Stimulated activated CD4-positive, alpha-beta T cell treated with anti-CD3 and anti-CD28 coated beads, TNF-alpha, amount 100 ng/mL, for 48 hours (primary cell): ENCODE measurements at places on chromosomes 7 and 10.

- DNase-seq = no peak
These were observed 68.9 kb downstream of the PFKFB3 start for GRCh38 chr10:6271663-6272062.

- no peak for DNase-seq
These were observed 185.2 kb downstream of the DYNC1I1 start for GRCh38 chr7:95957510-95957909.

- DNase-seq = peak; percentile 75
These were observed 2.4 kb downstream of the CDK6 start for GRCh38 chr7:92833766-92834506.

DNA sequence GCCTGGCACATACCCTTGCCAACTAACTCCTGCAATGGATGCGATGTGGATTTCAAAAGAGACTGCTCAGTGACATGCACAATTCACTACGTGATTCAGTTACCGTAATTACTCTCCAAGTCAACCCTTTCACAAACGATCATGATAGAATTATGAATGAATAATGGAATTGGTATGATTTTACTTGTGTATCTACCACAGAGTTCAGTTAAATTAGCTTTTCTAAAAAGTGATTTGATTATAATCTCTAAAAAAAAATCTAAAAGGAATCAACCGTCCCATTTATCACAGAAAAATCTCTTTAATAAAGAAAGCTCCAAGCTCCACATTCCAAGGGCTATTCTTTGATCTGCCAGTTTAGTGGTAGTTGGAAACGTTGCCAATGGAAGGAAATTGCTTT is 30.4 kb upstream of the RSU1 start:
- no peak for DNase-seq

GRCh38 chr10:5529702-5530411 is 5.1 kb downstream of the CALML3 start:
- DNase-seq = no peak

DNA sequence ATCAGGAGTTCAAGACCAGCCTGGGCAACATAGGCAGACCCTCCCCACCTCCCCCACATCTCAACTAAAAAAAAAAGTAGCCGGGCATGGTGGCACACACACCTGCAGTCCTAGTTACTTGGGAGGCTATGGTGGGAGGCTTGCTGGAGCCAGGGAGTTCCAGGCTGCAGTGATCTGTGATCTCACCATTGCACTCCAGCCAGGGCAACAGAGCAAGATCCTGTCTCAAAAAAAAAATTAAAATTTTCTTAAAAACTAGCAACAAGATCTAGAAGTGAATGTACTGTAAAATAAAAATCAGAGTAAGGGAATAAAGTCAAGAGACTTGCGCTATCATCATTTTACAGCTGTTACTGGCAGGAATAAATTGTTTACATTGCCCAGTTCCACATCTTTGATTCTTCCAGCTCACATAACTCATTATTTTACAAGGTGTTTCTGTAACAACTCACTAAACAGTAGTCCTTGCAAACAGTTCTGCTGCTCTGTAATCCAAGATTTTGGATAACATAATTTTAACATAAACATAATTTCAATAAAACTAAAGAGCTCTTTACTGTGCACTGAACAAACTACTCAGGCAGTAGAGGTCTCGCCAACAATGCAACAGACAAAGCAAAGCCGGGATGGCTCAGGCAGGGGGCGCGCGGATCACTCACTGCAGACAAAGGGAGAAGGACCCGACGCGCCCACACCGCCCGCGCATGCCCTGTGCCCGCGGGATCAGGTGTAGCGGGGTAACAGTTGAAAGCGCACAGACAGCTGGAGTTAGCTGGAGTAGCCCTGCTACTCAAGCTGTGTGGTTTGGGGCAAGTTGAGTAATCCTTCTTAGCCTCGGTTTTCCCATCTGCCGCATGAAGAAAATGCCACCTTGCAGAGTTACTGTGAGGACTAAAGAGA is 73.3 kb upstream of the NFE2L3 start:
- peak; percentile 54 for DNase-seq

GRCh38 chr10:22243321-22243720 is 25.5 kb upstream of the EBLN1 start:
- no peak for DNase-seq
